ENCODE measurements at places on chromosomes 12 and 14.

DNA sequence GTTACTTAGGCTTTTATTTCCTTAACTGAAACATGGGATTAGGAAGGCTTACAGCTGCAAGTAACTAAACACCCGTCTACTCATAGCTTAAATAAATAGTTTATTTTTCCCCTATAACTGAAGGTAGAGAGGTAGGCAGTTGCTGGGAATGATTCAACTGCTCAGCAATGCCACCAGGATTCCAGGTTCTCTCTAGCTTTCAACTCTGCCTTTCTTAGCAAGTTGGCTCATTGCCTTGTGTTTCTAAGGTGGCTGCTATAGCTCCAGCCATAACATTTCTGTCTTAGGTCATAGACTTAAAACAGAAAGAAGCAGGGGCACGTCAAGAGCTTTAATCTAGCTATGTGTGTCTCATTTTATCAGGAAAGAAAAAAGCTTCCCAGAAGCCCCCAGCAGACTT lies 103.7 kb upstream of the MDM1 start:
- DNase-seq: no peak

DNA sequence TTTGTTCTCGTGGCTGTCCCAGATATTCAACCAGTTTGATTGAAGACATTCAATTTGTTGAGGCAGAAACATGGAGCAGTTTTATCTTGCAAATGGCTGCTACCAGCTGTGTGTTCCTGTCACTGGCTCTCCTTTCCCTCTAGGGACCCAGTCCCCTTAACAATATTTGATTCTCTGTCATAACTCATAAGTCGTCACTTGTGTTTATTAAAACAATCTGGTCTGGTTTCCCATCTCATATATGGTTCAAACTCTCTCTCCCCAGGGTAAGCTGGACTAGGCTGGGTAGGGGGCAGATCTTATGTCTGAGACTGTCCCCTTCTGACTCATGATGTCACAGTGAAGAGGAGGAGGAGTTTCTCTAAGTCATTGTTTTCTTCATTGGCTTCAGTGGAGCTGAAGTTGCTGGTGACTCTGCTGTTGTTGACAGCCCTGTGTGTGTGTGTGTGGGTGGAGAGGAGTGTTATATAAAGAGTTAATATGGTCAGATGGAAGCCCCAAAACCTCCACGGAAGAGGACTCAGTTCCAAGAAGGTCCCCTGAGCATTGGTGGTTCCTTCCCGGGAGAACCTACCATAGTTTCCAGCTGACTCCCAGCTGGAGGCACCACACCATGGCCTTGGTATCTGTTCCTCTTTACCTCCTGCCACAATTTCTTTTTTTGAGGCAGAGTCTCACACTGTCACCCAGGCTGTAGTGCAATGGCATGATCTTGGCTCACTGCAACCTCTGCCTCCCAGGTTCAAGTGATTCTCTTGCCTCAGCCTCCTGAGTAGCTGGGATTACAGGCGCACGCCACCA lies 16.1 kb upstream of the GNG2 start:
- no peak for DNase-seq

GRCh38 chr12:76790564-76791552 lies 26.9 kb downstream of the ZDHHC17 start:
- DNase-seq: peak; percentile 32

DNA sequence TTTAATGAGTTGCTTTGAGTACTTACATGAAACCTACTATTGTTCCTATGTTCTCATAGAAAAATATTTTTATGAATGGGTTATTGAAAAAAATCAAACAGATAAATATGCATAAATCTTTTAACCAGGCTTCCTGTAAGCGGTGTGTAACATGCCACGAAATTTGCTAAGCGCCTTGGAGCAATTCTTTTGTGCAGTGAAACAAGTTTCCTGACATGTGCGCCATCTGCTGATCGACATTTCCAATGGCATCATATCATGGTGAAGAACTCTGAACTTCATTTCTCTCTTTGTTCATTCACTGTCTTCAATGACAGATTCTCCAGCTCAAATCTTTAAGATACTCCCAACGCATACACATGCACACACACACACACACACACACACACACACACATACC lies 145.6 kb upstream of the NAV3 start:
- peak; percentile 78 for DNase-seq

DNA sequence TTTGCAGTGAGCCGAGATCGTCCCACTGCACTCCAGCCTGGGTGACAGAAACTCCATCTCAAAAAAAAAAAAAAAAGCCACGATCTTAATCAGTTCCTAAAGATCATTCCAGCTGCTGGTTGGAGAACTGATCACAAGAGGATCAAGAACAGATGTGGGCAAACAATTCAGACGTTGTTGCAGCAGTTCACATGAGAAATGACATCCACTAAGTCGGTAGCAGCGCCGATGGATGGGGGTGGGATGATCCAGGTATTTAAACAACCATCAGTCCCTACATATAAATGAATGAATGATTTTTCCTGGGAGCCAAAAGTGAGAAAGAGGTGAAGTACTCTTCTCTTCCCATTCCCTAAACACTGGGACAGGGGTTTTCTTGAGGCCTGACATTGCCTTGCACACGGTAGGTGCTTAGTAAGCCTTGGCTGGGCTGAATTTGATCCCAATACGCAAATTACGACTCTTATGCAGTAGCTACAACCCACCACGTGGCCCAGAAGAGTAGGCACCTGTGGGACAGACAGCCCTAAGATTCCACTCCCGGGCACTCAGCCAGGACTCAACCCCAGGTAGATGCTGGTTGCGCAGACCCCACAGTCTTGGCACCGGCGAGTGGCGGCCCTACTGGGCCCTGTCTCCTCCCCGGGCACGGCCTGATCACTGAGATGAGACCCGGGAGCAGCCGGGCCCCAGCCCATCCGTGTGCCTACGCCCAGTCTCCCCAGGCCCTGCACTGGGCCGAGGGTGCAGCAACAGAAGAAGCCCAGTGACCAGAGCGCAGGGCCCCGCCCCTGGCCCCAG lies 565 bp downstream of the SPRYD3 start:
- DNase-seq: peak; percentile 36

- no peak for DNase-seq
These were observed 170.0 kb upstream of the TMPO start for GRCh38 chr12:98345308-98345876.

DNA sequence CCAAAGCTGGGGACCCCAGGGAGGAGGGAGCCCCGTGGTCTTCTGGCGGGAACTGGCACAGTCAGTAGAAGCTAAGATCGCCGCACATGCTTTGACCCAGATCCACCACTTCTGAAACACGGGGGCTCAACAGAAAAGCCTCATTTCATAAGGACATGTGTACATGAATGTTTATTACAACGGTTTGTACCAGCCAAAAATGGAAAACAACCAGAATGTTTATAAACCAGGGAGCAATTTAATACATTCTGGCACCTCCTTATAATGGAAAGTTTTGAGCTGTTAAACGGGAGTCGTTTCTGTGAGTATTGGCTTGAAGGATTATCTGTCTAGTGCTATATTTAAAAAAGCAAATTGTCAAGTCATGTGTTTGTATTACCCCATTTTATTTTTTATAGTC lies 7.3 kb upstream of the TMEM179 start:
- DNase-seq: no peak

DNA sequence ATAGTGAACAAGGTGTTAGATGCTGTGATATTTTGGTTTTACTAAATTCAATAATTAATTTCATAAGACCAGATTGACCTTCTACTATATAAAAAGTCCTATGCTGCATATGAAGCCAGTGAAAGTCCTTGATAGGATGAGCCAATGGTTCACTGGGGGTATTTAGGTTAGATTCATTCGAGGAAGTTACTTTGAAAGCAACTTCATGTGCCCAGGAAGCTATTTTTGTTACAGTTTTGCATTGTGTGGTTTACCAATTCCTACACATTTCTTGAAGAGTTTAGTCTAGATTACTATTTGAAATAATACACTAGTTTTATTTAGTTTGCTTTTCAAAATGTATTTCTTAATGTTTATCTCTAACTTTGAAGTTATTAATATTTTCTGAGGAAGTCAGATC lies 58.5 kb upstream of the RMST start:
- no peak for DNase-seq

DNA sequence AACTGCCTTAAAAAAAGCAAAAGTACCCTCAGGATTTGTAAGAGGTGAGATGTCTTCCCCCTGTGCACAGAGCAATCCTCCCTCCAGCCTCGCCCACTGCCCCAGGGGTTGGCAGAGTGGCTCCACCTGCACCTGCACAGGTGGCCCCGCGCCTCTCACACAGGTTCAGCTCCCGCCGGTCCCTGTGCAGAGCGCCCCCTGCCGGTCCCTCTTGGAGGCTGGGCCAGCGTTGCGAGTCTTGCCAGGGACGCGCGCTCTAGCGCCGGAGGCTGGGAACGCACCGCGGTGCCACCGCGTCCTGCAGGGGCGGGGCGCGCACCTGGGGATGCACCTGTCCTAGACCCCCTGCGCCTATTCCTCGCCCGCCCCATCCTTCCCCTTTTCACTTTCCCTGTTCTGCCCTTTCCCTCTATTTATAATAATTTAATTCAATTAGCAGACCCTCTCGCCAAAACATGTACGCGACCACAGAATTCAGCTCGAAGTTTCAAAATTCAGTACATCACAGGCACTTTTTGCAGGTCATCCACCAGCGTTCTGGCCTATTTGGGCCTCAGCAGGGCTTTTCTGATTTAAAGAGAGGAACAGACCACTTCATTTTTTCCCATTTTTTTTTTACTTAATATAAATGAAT lies 618.6 kb downstream of the AACS start:
- no peak for DNase-seq

DNA sequence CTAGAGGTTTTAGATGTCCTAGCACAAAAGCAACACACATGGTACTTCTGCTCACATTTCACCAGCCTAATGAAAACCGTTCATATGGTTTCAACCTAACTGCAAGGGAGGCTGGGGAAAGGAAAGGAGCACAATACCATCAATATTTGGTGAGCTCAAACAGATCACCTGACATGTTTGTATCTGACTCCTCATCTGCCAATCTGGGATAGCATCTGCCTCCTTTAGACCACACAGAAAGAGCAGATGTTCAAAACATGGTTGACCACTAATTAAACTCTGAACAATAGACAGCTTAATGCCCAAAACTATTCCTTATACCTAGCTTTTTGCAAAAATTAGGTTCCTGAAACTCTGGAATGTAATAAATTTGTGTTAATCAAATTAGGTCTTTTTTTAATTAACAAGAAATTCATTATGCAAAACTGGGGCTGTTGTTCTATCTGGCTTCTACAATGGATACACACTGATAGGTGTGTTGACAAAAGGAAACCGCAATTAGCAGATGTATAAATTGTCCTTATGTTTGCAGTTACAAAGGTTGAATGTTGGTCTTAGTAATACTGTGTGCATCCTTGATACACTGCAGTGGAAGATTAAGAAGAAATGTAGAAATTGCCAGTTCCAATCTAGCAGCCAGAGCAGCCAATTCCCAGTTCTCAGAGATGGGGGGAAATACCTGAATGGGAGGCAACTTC lies 89.3 kb downstream of the DUSP6 start:
- DNase-seq: no peak

DNA sequence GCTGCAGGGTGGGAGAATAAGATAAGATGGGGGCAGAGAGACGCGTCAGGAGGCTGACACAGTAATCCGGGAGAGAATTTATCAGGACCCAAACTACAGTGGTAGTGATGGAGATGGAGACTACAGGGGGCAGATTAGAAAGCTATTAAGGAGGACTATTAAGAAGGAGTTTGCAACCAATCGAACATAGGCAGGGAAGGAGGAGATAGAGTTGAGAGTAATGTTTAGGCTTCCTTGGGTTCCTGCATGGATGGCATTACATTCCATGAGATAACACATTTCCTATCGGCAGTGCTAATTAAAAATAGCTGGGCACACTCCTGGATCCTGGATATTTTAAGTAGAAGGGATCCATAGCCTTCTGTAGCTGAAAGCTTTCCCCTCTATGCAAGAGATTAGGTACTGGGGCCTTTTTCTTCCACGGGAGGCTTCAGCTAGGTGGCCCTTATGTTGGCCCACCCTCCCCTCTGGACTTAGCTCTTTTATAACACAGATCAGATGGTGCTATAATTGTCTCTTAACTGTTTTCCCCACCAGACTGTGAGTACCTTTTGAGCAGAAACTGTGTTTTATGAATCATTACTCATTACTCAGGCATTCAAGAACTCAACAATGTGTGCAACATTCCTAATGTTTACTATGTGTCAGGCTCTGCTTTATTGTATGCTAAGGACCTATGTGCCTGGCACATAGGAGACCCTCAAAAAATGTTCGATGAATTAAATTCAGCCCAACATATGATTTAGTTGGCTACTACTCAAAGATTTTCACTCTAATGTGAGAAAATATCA lies 113.0 kb downstream of the RMST start:
- no peak for DNase-seq

DNA sequence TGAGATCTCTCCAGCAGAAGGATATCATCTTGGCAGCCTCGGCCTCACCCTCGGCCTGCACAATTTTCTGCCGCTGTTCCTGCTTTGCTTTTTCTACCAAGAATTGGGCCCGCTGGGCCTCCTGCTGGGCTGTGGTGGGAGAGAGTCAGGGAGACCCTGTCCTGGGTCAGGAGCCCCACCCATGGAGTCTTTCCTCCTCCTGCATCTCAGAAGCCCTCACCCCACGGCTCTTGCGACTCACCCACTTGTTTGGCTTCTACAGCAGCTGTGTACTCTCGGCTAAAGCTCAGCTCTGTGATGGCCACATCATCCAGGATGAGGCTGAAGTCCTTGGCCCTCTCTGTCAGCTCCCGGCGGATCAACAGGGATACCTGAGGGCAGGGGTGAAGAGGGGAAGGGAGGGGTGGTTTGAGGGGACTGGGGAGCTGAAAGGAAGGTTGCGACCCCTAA lies 2.8 kb downstream of the PHB2 start:
- DNase-seq: no peak

- DNase-seq: no peak
These were observed 323.3 kb downstream of the CCER1 start for GRCh38 chr12:90631591-90632212.

- DNase-seq: no peak
These were observed 4.7 kb upstream of the ITGB7 start for GRCh38 chr12:53211476-53212381.

- DNase-seq: no peak
These were observed 463.4 kb downstream of the TMEM121 start for GRCh38 chr14:105989566-105990302.

- DNase-seq: no peak
These were observed 413 bp upstream of the ALX1 start for GRCh38 chr12:85279449-85280164.

- DNase-seq: no peak
These were observed 41.4 kb upstream of the TUNAR start for GRCh38 chr14:95835121-95835730.

- DNase-seq: no peak
These were observed 11.1 kb upstream of the KRT73 start for GRCh38 chr12:52629281-52630007.

All from pons (tissue), 1 donor.